ENCODE measurements at places on chromosomes 1 and 21. TPM values are rescaled to one million over a fixed set of nuclear protein-coding genes. Genes with fewer than 3 reads are reported as not detected.

DNA sequence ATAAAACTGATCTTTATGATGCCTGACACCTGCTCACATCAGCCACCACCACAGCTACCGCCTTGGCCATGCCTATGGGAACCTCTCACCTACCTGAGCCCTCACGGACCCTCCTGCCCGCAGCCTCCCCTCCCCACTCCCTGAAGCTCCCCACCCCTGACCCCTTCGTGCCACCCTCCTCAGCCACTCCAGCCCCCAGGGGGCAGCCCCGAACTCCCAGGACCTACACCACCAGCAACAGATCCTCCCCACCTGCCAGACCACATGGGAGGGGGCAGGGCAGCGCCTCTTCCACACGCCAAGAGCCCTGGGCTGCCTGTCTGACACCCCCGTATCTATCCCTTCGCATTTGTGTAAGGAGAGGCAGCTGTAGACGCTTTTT, 14.2 kb upstream of the ARHGEF16 start:
- DNase-seq = no peak

DNA sequence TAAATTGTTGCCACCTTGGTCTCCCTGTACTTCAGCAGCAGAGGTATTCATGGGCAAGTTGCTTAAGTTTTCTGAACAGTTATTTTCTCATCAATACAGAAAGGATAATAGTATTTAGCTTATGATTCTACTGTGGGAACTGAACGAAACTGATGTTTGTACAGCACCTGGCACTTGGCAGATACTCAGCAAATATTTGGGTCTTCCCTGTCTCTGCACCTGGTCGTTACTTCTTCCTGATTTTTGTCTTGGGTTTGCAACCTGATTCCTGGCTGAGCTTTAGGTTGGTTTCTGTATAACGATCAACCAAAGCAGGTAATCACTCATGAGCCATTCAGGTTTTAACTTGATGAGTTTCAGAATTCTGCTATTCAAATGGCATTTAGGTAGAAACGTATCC, 490.6 kb downstream of the KIF26B start:
- no peak for DNase-seq

The SIPA1L2 gene
- 0.93 TPM for total RNA-seq

The KRTAP13-3 gene
- total RNA-seq = not detected

DNA sequence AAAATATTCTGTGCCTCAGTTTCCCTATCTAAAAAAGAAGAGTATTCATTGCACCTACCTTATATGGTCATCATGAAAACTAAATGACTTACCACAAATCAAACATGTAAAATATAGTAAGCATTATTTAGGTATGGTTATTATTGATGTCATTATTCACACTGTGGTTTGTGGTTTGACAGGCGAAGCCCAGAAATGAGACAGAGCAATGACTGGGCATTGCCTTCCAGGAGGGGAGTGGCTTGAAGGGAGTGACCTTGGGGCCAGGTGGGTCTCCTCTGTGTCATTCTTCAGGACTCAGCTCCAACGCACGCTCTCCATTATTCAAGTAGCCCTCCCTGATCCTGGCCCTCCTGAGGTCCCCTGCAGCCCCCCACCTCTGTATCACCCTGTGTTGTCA, 133.7 kb downstream of the DMRTA2 start:
- no peak for DNase-seq
